ENCODE measurements at places on chromosomes 2 and 18.

GRCh38 chr2:168814939-168815907 is 12.8 kb downstream of the NOSTRIN start:
- no peak for DNase-seq

GRCh38 chr2:53609551-53609950 is 158.1 kb upstream of the CHAC2 start:
- DNase-seq: no peak

- DNase-seq: no peak
Observed at GRCh38 chr18:27967913-27968824, 208.8 kb downstream of the CDH2 start.

- DNase-seq: no peak
Observed at GRCh38 chr18:22626771-22627170, 209.1 kb upstream of the CTAGE1 start.

GRCh38 chr2:20852139-20852538 is 29.2 kb upstream of the LDAH start:
- DNase-seq: no peak

- DNase-seq: no peak
Observed at GRCh38 chr18:35424356-35424755, 47.2 kb upstream of the ZNF396 start.

DNA sequence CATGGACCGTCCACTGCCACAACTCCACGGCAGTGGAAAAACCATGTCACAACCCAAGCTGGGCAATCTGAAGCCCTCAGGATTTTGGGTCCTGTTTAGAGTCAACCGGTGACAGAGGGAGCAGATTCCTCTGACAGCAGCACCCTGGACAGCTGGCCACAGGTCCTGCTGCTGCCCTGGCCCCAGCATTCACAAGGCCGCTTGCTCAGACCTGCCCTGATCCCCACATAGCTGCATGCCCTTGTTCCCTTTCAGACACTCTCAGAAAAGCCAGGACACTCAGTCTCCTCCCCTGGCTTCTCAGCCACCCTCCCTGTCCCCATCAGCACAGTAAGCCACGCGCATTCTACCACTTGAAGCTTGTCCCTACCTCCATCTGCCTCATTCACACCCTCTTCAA is 1.6 kb downstream of the COPS9 start:
- no peak for DNase-seq

Data from BJ (cell line).